Stimulated activated CD8-positive, alpha-beta memory T cell treated with anti-CD3 and anti-CD28 coated beads, Interleukin-4, amount 100 ng/mL, for 24 hours (primary cell): ENCODE measurements at places on chromosomes 12 and 14.

DNA sequence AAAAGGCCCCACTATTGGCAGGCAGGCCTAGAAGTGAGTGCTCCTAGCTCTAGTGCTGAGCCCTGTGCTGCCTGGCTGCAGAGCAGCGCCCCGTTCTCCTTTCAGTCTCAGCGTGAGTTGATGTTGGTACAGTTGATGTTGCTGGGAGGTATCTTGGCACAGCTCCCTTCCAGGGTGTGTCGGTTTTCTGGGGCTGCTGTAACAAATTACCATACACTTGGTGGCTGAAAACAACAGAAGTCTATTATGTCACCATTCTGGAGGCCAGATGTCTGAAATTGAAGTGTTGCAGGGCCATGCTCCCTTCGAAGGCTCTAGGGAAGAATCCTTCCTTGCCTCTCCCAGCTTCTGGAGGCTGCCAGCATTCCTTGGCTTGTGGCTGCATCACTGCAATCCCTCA, 151.4 kb downstream of the TSPAN9 start:
- no peak for DNase-seq

DNA sequence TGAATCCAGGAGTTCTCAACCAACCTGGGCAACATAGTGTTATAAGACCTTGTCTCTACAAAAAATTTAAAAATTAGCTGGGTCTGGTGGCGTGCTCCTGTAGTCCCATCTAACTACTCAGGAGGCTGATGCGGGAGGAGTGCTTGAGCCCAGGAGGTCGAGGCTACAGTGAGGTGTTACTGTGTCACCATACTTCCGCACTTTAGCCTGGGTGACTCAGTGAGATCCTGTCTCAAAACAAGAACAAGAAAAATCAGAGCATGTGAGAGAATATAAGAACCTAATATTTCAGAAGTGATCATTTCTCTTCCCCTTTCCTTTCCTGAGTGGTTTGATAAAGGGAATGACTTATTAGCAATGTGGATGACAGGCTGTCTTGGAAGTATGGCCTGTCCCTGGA, 9.5 kb downstream of the TRAF3 start:
- no peak for DNase-seq

GRCh38 chr12:47449797-47450196, 256.0 kb downstream of the RPAP3 start:
- no peak for DNase-seq

DNA sequence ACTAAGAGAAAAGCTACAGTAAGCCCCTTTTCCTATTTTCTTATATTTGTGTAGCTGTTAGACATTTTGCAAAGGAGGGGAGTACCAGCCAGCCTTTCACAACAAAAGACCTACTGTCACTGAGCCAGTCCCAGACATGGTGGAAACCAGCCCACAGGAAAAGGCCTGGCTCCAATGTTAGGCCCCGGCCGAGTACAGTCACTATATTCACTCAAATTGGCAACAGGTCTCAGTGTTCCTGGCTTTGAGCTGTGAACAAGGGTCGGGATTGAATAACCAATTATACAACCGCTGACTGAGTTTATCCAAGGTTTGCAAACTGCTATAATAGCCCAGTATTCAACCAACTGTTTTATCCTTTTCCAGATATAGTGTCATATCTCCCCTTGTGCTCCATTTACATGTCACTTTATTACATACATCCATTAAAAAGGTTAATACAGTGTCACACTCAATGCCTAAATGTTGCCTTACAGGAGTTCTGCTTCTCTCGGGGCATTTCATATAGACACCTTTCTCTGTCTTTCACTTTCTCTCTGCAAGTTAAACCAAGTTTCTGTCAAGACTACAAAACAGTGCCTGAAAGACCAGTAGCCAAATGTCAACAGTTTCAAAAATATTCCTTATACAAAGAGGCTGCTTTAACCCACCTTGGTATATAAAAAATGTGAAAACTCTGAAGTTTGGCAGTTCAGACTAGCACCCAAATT, 178.1 kb downstream of the SOX5 start:
- DNase-seq = no peak

DNA sequence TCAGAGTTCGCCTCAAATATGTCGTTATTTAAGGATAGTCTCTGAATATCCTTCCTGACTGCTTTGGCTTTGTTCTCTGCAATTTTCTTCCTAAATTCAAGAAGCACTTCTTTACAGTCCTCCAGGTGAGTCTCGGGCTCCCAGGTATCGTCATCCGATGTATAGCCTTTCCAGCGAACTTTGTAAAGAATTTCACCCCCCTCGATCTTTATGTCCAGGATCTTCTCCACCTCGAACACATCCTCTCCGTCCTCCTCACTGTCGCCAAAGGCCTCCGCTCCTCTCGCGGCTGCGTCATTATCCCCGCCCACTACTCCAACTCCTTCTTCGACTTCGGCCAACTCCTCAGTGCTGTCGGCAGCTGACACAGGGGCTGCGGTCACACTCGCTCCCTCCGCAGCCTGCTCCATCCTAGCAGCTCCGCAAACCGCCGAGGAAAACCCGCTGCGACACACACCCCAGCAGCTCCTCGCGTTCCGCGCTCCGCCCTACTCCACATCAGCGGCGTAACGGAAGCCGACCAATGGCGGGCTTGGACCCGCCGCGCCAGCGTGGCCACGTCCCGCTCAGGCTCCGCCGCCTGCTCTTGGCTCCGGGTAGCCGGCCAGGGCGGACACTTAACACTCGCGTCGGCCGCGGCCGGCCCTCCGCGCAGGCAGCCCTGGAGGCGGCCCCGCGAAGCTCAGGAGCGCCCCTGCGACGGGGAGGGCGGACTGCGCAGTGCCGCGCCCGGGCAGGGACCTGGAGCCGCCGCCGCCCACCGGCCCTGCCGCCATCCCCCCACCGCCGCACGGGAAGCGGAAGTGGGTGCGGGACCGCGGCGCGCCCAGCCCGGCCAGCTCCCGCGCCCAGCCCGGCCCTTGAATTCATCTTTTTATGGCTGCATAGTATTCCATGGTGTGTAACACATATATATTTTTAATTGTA, 4.1 kb downstream of the CD163L1 start:
- DNase-seq = peak; percentile 39

GRCh38 chr14:68563251-68564131, 229.4 kb downstream of the ZFP36L1 start:
- no peak for DNase-seq

- DNase-seq = no peak
Measured at GRCh38 chr12:31015215-31015614, 58.4 kb upstream of the DDX11 start.

- DNase-seq = peak; percentile 12
Measured at GRCh38 chr14:21825149-21825743, 151.6 kb upstream of the OR4E1 start.

DNA sequence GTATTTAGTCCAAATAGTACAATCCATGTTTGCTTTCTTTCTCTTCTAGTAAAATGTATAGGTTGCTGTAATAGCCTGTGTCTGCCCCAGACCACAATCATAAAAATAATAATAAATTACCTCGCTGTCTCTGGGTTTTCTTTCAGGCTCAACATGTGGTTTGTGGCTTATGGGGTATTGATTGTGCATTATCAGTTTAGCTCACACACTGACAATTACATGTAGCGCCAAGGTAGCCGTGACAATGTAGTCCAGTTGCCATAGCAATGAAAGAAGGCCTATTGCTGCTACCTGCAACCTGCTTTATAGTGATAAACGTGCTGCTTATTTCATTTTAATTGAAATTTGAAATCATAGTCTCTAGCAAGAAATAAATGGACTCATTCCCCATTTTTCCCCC, 1009.8 kb downstream of the NRXN3 start:
- DNase-seq = no peak

- no peak for DNase-seq
Measured at GRCh38 chr12:5022465-5023061, 21.1 kb upstream of the KCNA5 start.

DNA sequence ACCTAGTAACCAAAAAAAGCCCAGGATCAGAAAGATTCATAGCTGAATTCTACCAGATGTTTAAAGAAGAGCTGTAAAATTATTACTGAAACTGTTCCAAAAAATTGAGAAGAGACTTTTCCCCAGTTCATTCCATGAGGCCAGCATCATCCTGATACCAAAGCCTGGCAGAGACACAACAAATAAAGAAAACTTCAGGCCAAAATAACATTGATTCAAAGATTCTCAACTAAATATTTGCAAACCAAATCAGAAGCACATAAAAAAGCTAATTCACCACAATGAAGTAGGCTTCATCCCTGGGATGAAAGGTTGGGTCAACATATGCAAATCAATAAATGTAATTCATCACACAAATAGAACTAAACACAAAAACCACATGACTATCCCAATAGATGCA, 151.2 kb downstream of the PLCZ1 start:
- no peak for DNase-seq

GRCh38 chr14:68981139-68981538, 2.0 kb upstream of the ACTN1 start:
- no peak for DNase-seq

- DNase-seq = no peak
Measured at GRCh38 chr12:106147956-106148355, 9.2 kb upstream of the NUAK1 start.

- DNase-seq = no peak
Measured at GRCh38 chr12:87981495-87981894, 47.7 kb downstream of the C12orf50 start.

- no peak for DNase-seq
Measured at GRCh38 chr14:104297721-104298401, 159.5 kb downstream of the KIF26A start.

- DNase-seq = no peak
Measured at GRCh38 chr14:32189811-32190210, 12.0 kb upstream of the RNU6-7 start.

- no peak for DNase-seq
Measured at GRCh38 chr12:83102499-83102898, 415.8 kb downstream of the TMTC2 start.

- no peak for DNase-seq
Measured at GRCh38 chr12:114013575-114014345, 47.6 kb upstream of the RBM19 start.

DNA sequence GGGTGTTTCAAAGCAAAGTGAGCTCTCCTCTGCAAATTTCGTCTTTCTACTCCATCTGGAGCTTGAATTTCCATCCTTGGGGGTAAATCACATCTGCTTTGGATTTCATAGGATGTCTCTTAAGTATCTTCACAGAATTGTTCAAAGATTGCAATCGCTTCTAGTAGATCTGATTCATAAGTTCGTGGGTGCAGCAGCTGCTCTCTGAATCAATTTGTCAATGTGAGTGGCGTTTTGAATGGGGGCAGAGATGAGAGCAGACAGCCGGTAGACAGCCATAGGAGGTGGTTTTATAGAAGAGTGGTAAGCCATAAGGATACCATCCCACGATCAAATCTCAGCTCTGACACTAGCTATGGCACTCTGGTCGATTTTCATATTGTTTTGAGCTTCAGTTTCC, 146.0 kb upstream of the RPH3A start:
- DNase-seq = no peak

DNA sequence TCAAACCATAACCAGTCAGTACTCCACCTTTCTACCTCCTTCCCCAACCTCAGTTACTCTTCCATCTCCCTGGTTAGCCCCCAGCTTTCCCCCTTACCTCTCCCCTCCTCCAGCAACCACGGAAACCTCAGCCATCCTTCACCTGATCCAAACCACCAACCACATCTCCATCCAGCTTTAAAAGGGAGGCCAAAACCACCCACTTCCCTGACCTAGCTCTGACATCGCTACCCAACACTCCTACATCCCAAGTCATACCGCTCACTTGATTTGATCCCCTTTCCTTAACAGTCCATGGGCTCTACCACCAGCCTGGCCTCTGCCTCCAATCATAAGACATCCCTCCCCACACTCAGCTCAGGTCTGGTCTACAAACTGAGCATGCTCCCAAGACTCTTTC, 1.5 kb downstream of the RAB35 start:
- DNase-seq = no peak

GRCh38 chr12:94638521-94638920, 11.8 kb downstream of the TMCC3 start:
- DNase-seq = no peak

- no peak for DNase-seq
Measured at GRCh38 chr12:27436029-27436428, 10.5 kb upstream of the SMCO2 start.

GRCh38 chr12:26195641-26196420, 458 bp downstream of the SSPN start:
- DNase-seq = no peak

- no peak for DNase-seq
Measured at GRCh38 chr14:103033681-103034096, 23.7 kb downstream of the CDC42BPB start.

- no peak for DNase-seq
Measured at GRCh38 chr12:3083921-3084347, 6.8 kb downstream of the TSPAN9 start.

DNA sequence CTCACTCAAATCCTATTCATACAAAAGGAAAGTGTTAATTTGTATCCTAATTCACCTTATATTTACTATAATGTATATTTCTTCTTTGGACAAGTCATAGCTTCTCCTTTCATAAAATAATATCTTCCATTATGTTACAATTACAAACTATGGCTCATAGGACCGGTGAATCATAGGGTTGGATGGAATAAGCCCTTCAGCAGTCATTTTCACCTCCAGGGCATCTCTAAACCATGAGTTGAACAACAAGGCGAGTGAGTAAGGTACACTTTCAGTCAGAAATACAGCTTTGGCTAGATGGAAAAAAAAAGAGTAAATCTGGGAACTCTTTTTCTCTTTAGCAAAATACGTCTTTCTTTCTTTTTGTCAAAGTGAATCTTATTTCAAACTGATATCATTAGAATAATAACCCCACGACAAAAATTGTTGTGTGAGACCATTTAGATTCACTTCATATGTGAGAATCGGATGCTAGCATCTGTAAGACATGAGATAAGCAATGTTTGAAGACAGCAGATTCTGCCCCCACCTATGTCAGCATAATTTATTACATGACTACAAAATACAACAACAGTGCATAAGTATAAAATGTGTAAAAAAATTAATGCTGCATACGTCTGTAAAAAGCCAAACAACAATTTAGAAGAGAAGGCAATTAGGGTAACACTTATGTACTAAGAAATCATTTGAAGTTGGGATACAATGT, 184.4 kb upstream of the SLC38A2 start:
- no peak for DNase-seq

- no peak for DNase-seq
Measured at GRCh38 chr12:120997448-120997847, 18.8 kb downstream of the C12orf43 start.

GRCh38 chr12:53182903-53183302, 2.2 kb upstream of the CSAD start:
- DNase-seq = no peak

GRCh38 chr14:50892255-50892654, 20.4 kb downstream of the ABHD12B start:
- DNase-seq = no peak
